AG20443 (cell line): ENCODE measurements at places on chromosomes 16 and 17.

- DNase-seq: no peak
These were observed 550.0 kb downstream of the CDH13 start for GRCh38 chr16:83176802-83177201.

DNA sequence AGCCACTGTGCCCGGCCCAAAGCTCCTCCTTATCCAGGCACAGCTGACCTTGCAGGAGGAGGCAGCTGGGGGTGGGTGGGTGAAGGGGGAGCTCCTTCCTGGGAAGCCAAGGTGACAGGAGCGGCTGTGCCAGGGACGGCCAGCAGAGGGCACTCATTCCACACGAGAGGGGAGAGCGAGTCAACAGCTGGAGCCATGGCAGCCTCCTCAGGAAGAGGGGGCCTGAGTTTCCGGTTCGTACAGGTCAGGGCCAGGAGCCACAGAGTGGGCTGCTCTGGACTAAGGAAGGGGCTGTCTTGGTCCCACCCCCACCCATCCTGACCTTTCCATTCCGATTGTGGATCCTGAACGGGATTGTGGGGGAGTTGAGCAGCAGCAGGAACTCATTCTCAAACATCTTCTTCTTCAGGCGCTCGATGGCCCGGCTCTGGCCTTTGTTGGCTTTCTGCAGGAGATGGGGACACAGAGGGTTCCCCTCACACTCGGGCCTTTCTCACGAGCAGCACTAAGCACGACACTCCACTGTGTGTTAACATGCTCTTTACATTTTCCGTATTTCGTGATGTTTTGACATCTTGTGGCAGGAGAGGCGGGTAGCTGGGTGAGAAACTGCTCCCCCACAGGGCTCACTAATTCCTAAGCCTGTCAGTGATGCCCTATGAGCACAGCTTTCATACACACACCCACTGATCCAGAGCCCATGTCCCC, 61.6 kb downstream of the TIMM22 start:
- peak; percentile 40 for DNase-seq

DNA sequence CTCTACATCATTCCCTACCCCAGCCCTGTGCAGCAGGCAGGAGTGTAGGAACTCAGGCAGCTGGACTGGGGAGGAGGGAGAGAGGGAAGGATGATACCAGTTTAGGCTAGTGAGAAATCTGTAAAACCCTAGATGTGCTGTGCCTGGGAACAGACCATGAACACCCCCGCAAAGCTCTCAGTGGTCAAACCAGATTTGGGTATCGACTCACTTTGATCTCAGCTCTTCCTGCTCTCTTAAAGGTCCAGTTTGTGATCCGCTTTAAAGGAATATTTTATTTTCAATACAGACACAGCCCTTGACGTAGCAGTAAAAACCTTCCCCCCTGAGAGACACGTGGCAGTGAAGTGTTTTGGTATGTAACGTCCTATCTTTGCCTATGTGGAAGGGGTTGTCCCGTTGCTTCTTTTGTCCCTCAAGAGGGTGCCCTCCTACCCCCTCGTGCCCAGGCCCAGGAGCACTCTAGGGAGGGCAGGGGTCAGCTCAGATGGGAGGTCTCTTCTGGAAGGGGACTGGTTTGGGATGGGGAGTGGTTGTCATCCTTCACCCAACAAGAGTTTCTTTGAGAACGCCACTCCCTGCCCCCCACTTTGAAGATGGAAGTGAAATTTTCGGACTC, 19.3 kb upstream of the TBX2 start:
- DNase-seq: no peak

- DNase-seq: peak; percentile 55
These were observed 103.6 kb upstream of the C16orf82 start for GRCh38 chr16:26963109-26963508.

GRCh38 chr16:15509051-15509592, 74.7 kb downstream of the BMERB1 start:
- DNase-seq: no peak

GRCh38 chr17:15351925-15352324, 10.5 kb upstream of the TEKT3 start:
- DNase-seq: peak; percentile 86

- DNase-seq: no peak
These were observed 270.5 kb downstream of the FOXL1 start for GRCh38 chr16:86848821-86849220.

DNA sequence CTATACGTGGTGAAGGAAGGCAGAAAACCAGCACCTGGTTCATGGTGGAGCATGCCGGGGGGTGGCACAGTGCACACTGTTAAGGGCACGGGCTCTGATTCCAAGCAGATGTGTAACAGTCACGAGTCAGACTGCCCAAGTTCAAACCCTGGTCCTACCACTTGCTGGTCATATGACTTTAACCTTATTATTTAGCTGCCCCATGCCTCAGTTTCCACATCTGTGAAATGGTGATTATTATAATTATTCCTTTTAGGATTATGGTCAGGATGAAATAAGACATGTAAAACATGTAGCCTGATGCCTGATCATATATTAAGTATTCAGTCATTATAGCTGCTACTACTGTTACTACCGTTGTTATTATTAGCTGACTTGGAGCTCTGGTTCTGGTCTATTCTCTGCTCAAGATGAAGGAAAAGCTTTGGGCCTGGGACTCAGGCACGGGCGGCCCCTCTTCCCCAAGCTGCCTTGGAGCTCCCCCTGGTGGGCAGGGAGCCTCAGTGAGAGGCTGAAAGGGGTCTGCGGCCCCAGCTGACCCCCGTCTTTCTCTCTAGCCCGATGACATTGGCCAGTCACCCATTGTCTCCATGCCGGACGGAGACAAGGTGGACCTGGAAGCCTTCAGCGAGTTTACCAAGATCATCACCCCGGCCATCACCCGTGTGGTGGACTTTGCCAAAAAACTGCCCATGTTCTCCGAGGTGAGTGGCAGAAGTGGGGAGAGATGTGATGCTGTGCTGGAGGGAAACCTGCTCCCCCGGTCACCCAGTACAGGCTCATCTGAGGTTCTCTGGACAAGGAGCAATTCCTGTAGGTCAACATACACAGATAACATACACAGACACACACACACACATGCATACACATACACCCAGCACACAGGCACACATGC, 14.0 kb downstream of the NR1D1 start:
- peak; percentile 75 for DNase-seq

GRCh38 chr16:55559233-55559632, 7.3 kb upstream of the CAPNS2 start:
- DNase-seq: no peak
